Hindlimb muscle (tissue), 1 donor: ENCODE measurements at places on chromosomes 5 and 9. TPM values are rescaled to one million over a fixed set of nuclear protein-coding genes. Genes with fewer than 3 reads are reported as not detected.

The C9orf50 gene
- polyA plus RNA-seq, result 0.26 TPM

The ARHGEF37 gene
- polyA plus RNA-seq, result 5.0 TPM

- DNase-seq, result no peak
These were observed 19.7 kb downstream of the KDM3B start for GRCh38 chr5:138372225-138372624.

The FNBP1 gene
- polyA plus RNA-seq, result 19.8 TPM

GRCh38 chr9:127034691-127035090 lies 87.7 kb downstream of the ANGPTL2 start:
- no peak for DNase-seq

DNA sequence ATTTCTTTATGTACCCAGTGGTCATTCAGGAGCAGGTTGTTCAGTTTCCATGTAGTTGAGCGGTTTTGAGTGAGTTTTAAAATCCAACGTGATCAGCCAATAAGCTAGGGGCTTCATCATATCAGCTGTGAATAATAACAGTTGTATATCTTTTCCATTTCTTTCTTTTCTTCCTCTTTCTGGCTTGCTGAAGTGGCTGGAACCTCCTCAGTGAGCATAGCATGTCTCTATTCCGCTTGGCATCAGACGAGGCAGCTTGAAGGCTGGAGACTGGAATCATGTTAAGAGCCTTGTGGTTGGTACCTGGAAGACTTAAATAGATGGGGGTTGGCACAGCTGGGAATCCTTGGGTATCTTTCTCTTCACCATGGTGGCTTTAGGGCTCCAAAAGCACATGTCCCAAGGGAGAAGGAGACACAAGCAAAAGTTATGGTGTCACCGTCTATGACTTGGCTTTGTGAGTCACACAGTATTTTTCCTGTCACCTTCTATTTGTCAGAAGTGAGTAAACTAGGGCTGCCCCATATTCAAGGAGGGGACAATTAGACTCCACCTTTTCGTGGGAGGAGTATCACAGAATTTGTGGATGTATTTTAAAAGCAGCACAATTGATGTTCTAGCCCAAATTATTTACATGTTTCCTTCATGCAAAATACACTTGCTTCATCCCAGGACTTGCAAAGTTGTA lies 38.0 kb upstream of the RETREG1 start:
- no peak for DNase-seq

The CCDC183 gene
- polyA plus RNA-seq, result 3.0 TPM

GRCh38 chr9:20351715-20352114 lies 270.6 kb downstream of the MLLT3 start:
- no peak for DNase-seq

DNA sequence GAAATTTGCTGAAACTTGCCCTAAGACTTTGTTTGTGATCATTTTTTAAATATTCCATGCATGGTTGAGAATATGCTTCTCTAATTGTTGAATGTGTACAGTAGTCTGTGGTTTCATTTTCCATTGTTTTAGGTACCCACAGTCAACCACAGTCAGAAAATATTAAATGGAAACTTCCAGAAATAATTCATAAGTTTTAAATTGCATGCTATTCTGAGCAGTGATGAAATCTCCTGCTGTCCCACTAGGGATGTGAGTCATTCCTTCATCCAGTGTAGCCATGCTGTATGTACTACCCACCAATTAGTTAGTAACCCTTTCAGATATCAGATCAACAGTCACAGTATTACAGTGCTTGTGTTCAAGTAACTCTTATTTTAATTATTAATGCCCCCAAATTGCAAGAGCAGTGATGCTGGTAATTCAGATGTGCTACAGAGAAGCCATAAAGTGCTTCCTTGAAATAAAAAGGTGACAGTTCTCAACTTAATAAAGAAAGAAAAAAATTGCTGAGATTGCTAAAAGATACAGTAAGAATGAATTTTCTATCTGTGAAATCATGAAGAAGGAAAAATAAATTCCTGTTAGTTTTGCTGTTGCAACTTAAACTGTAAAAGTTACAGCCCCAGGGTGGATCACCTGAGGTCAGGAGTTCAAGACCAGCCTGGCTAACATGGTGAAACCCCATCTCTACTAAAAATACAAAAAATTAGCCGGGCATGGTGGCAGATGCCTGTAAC lies 79.9 kb upstream of the FBXL17 start:
- DNase-seq, result no peak

- no peak for DNase-seq
These were observed 137.2 kb downstream of the ARRDC3 start for GRCh38 chr5:91245871-91246270.

- DNase-seq, result no peak
These were observed 9.8 kb upstream of the TLX3 start for GRCh38 chr5:171299228-171299627.

The GPX3 gene
- polyA plus RNA-seq, result 64.9 TPM

DNA sequence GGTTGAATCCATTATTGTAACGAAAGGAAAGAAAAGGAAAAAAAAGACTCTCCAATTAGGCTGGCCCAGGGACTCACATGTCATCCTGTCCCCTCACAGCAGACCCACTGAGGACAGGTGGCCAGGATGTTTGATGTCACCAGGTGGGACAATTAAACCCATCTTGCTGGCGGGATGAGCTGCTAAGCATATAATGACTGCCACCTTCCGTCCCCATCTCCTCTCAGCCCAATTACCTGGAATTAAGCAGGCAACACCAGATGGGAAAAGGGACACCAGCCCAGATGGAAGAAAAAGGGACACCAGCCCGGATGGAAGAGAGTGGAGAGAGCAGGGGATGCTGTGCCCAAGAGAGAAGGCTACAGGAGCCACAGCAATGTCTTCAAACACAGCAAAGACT lies 116.6 kb upstream of the SARDH start:
- no peak for DNase-seq

The ENTPD2 gene
- polyA plus RNA-seq, result 11.0 TPM

GRCh38 chr5:153659039-153659736 lies 168.7 kb downstream of the GRIA1 start:
- no peak for DNase-seq

GRCh38 chr9:127455324-127455992 lies 4.1 kb downstream of the LRSAM1 start:
- no peak for DNase-seq

DNA sequence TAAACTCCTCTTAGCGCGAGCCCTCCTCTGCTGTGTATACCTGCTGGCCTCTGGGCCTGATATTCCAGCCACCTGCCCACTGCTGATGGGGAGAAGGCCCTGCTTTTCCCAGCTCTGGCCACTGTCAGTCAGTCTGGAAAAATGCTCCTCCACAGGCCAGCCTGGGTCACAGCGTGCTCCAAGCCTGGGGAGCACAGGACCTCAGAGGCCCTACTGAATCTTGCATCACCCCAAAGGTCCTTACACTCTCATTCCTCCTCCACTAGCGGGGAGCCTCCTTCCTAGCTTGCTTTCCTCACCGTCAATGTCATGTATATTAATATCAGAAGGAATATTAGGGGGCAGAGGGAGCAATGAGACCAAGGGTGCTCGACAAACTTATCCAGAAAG lies 73.7 kb downstream of the SHB start:
- DNase-seq, result no peak

- DNase-seq, result no peak
These were observed 3.4 kb downstream of the ASS1 start for GRCh38 chr9:130448035-130448624.
